Left ventricle myocardium inferior (tissue), 1 donor: ENCODE measurements at places on chromosomes 13 and 19. TPM values are rescaled to one million over a fixed set of nuclear protein-coding genes. Genes with fewer than 3 reads are reported as not detected.

ZNF546 gene
- 7.8 TPM for total RNA-seq

TMEM221 gene
- total RNA-seq: 0.14 TPM

CBY2 gene
- not detected for total RNA-seq

MEIS3 gene
- 3.2 TPM for total RNA-seq

USHBP1 gene
- 7.0 TPM for total RNA-seq

S1PR4 gene
- 0.60 TPM for total RNA-seq

GRK1 gene
- total RNA-seq: 0.85 TPM

LIPE gene
- total RNA-seq: 55.8 TPM

MYO9B gene
- 30.7 TPM for total RNA-seq

TEX26 gene
- total RNA-seq: not detected

DOCK6 gene
- 43.2 TPM for total RNA-seq

TEKTIP1 gene
- not detected for total RNA-seq

PSG4 gene
- not detected for total RNA-seq

FFAR2 gene
- 0.27 TPM for total RNA-seq

HCST gene
- 2.3 TPM for total RNA-seq

SUGP1 gene
- total RNA-seq: 44.7 TPM

RYR1 gene
- 0.74 TPM for total RNA-seq

EVI5L gene
- total RNA-seq: 22.9 TPM

SRRM5 gene
- 0.30 TPM for total RNA-seq

C19orf85 gene
- total RNA-seq: not detected

CADM4 gene
- total RNA-seq: 6.9 TPM

SYT3 gene
- total RNA-seq: 0.22 TPM

SBK3 gene
- total RNA-seq: 21.1 TPM

OR7C1 gene
- total RNA-seq: not detected

UBE2M gene
- total RNA-seq: 116 TPM

RGS9BP gene
- 8.6 TPM for total RNA-seq

ERCC1 gene
- 108 TPM for total RNA-seq

EID2 gene
- 9.8 TPM for total RNA-seq

ZNF493 gene
- total RNA-seq: 12.0 TPM

CYP2S1 gene
- 0.44 TPM for total RNA-seq

ZNF730 gene
- total RNA-seq: 0.22 TPM

B3GNT8 gene
- total RNA-seq: 10.3 TPM

ELAVL3 gene
- 0.66 TPM for total RNA-seq

CGB5 gene
- total RNA-seq: not detected

PTGIR gene
- 3.7 TPM for total RNA-seq

KLC3 gene
- total RNA-seq: not detected

THSD1 gene
- total RNA-seq: 4.2 TPM

ZNF99 gene
- 0.11 TPM for total RNA-seq

DNAAF3 gene
- total RNA-seq: 1.8 TPM

TNNI3 gene
- total RNA-seq: 7,701 TPM

RAB3A gene
- 37.4 TPM for total RNA-seq

SIGLEC8 gene
- 0.16 TPM for total RNA-seq

ZNF728 gene
- total RNA-seq: 5.6 TPM

ZNF626 gene
- total RNA-seq: 7.8 TPM

ZNF723 gene
- total RNA-seq: not detected

SHD gene
- total RNA-seq: 0.16 TPM

MZT1 gene
- 7.0 TPM for total RNA-seq

ACER1 gene
- not detected for total RNA-seq

PSG1 gene
- not detected for total RNA-seq

SIGLECL1 gene
- not detected for total RNA-seq

SLC25A41 gene
- 0.16 TPM for total RNA-seq

PRTN3 gene
- total RNA-seq: not detected

NCLN gene
- 28.3 TPM for total RNA-seq

PRR36 gene
- total RNA-seq: not detected
